ENCODE measurements at places on chromosomes 2 and 18.

GRCh38 chr2:127347734-127348392 is 39.9 kb downstream of the MAP3K2 start:
- no peak for DNase-seq

- DNase-seq, result no peak
Observed at GRCh38 chr2:118993392-118993752, 51.4 kb downstream of the MARCO start.

GRCh38 chr2:100267751-100268150 is 54.5 kb downstream of the LONRF2 start:
- no peak for DNase-seq

GRCh38 chr2:79387431-79387830 is 125.4 kb upstream of the CTNNA2 start:
- no peak for DNase-seq

GRCh38 chr18:27750014-27750413 is 426.9 kb downstream of the CDH2 start:
- DNase-seq, result peak; percentile 1

Data from LoVo (cell line).